Activated T-helper 1 cell treated with anti-CD3 and anti-CD28 coated beads, Interleukin-12 subunit alpha, Interleukin-12 subunit beta, Interleukin-2, Interleukin-4 antibody, amounts not matched to agents 30 ng/mL and 10 ng/mL and 1 ng/mL, durations not matched to agents 14 hours and 24 hours and 36 hours (primary cell): ENCODE measurements at places on chromosomes 4 and X. TPM values are rescaled to one million over a fixed set of nuclear protein-coding genes. Genes with fewer than 3 reads are reported as not detected.

TRPC3 gene
- total RNA-seq, result 2.3 and 2.5 TPM in 2 replicates

DNA sequence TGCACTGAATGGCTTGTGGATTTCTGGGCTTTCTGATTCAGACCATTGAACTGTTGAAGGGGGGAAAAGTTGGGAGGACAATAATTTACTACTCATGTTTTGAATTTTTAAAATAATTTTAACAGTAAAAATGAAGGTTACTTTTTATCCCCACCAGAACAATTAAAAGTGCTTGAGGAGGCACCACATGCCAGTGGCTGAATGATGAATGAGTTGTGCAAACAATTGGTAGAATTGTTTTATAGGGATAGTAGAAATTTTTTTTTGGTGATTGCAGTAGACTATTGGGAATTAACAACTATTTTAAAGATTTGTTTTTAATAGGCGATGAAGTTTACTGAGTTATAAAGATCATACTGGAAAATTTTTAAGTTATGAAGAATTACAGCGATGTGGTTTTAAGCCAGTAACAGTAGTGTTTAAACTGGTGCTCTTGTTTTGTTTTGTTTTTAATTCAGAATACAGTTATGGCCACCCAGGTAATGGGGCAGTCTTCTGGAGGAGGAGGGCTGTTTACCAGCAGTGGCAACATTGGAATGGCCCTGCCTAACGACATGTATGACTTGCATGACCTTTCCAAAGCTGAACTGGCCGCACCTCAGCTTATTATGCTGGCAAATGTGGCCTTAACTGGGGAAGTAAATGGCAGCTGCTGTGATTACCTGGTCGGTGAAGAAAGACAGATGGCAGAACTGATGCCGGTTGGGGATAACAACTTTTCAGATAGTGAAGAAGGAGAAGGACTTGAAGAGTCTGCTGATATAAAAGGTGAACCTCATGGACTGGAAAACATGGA lies 2.7 kb downstream of the REST start:
- peak overlapping the region; percentile 97 for H3K4me3 ChIP-seq
- H3K27ac ChIP-seq, result peak overlapping the region; percentile 95
- peaks cover 19% of the 10 kb centered on the region for H3K36me3 ChIP-seq
- peaks cover 46% of the 10 kb centered on the region for H3K4me1 ChIP-seq

TIMM8A gene
- 30.9 and 36.5 TPM in 2 replicates for total RNA-seq

DNA sequence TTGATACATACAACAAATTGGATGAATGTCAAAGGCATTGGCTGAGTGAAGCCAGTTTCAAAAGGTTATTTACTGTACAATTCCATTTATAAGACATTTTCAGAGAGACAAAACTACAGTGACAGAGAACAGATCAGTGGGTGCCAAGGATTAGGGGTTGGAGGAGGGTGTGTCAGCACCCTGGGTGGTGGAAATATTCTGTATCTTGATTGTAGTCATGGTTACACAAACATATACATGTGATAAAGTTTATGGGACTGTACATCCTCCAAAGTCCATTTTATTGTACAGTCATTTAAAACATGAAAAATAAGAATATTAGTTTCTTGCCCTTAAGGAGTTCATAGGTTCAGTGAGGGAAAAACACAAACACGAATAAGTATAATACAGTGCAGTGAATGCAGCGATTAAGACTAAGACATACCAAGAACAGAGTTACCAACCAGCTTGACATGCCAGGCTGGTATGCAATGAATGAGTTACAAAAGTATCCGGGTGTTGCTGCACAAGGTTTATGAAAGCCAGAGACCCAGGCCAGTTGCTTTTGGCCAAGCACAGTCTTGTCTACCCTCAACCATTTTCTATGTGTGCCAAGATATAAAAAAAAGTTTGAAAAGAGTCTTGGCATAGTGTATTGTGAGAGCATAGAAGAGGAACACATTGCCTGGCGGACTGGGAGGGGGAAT lies 123.6 kb downstream of the MSL3 start:
- no peaks in the 10 kb centered on the region for H3K36me3 ChIP-seq
- H3K4me3 ChIP-seq, result no peak overlapping the region
- no peak for DNase-seq
- H3K27me3 ChIP-seq, result no peaks in the 10 kb centered on the region

DNA sequence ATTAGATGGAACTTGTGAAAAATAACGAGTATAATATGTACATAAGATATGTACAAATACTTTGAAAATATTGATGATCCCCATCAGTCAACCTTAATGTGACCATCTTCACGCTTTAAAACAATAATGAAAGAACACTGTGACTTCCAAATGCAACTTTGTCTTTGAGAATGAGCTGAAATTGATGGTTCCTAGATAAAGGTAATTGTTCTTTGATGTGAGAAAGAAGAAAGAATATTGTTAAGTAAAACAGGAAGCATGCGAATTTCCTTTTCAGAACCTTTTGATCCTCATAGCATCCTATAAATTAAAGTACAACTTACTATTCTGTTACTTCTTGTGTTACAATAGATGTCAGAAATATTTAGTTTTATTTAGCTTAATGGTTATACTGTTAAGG lies 22.2 kb downstream of the IL2 start:
- no peak for DNase-seq
- no peak overlapping the region for H3K4me3 ChIP-seq
- no peaks in the 10 kb centered on the region for H3K27me3 ChIP-seq
- peaks cover 8% of the 10 kb centered on the region for H3K4me1 ChIP-seq
- peaks cover 6% of the 10 kb centered on the region for H3K36me3 ChIP-seq

GRCh38 chr4:83440899-83441298 lies 14.7 kb downstream of the HELQ start:
- no peaks in the 10 kb centered on the region for H3K27me3 ChIP-seq
- no peak for DNase-seq
- peaks cover 15% of the 10 kb centered on the region for H3K36me3 ChIP-seq
- H3K4me3 ChIP-seq, result no peak overlapping the region
- no peaks in the 10 kb centered on the region for H3K4me1 ChIP-seq

DNA sequence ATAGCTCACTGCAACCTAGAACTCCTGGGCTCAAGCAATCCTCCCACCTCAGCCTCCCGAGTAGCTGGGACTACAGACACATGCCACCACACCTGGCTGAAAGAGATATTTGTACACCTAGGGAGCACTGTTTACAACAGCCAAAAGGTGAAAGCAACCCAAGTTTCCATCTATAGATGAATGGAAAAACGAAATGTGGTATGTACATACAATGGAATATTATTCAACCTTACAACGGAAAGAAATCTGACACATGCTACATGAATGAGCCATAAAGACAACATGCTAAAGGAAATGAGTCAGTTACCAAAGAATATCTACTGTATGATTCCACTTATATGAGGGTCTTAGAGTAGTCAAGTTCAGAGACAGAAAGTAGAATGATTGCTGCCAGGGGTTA lies 52.2 kb downstream of the ABCG2 start:
- no peaks in the 10 kb centered on the region for H3K4me1 ChIP-seq
- no peak overlapping the region for H3K27ac ChIP-seq
- no peak for DNase-seq
- H3K4me3 ChIP-seq, result no peak overlapping the region
